T-helper 17 cell (primary cell): ENCODE measurements at places on chromosomes 12 and 14.

DNA sequence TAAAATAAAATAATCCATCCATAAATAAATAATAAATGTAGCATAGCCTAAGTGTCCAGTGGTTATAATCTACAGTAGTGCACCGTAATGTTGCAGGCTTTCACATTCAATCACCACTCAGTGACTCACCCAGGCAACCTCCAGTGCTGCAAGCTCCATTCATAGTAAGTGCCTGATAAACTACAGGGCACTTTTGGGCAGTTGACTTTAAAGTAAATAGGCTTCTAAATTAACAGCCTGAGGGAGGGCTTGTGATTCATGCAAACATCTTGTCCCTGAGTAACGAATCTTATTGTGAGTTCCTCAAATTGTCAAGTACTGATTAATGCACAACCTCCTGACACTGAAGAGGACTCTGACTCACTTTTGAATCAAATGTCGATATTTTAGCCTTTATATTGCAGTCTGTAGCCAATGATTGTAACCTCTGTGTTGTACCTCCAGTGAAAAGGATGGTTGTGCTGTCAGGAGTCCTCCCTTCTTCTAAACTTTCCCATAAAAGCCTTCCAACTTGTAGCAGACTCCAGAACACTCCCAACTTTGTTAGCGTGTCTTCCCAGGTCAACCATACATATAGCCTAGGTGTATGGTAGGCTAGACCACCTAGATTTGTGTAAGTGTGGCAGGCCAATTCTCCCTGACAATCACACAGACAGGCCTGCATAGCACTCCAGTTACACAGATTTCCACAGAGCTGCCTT, 55.0 kb upstream of the BICD1 start:
- no peak for DNase-seq

DNA sequence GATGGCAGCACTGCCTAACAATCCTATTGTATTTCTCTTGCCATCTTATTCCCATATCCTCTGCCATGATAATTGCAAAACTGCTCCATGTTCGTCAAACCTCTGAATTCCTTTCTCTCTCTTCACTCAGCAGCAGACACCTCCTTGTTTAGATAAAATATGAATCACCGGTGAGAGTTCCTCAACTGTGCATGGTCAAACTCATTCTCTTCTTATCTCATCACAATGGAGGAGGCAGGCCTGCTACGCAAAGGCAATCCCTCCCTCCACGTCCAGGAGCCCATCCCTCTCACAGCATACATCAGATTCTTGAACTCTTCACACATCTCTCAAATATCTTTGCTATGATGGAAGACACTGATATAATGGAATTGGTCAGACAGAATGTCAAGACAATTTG, 90.1 kb upstream of the DAAM1 start:
- DNase-seq = no peak

DNA sequence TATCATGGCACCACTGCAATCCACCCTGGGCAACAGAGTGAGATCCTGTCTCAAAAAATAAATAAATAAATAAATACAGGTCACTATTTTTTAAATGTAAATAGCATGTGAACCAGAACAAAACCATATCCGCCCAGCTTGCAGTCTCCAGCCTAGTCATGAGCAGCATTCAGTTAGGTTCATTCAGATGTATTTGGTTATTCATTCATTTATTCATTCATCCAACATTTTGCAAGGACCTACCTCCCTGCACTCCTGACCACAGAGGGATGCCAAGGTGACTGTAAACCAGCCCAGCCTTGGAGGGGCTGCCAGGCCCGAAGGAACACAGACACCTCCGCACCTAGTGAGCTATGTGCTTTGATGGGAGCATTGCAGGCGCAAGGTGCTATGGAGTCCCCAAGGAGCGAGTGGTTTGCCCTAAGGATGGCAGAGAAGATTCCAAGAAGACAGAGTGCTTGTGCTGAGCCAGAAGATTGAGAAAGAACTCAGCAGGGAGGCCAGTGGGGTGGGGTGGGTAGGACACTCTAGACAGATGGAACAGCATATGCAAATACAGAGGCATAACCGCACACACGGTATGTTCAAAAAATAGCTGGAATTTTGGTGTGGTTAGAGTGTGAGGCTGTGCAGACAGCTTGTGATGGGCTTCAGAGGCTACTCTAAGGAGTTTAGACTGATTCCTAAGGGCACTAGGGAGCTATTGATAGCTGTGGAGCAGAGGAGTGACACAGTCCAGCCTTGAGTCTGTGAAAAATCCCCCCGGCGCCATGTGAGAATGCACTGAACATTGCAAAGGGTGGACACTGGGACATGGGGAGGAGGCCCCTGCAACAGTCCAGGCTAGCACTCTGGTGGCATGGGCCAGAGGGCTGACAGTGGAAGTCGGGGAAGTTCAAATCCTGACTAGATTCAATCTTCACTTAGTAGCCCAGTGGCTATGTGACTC, 11.7 kb downstream of the DTX1 start:
- no peak for DNase-seq

- DNase-seq = no peak
Measured at GRCh38 chr12:70982286-70982685, 61.7 kb upstream of the PTPRR start.

DNA sequence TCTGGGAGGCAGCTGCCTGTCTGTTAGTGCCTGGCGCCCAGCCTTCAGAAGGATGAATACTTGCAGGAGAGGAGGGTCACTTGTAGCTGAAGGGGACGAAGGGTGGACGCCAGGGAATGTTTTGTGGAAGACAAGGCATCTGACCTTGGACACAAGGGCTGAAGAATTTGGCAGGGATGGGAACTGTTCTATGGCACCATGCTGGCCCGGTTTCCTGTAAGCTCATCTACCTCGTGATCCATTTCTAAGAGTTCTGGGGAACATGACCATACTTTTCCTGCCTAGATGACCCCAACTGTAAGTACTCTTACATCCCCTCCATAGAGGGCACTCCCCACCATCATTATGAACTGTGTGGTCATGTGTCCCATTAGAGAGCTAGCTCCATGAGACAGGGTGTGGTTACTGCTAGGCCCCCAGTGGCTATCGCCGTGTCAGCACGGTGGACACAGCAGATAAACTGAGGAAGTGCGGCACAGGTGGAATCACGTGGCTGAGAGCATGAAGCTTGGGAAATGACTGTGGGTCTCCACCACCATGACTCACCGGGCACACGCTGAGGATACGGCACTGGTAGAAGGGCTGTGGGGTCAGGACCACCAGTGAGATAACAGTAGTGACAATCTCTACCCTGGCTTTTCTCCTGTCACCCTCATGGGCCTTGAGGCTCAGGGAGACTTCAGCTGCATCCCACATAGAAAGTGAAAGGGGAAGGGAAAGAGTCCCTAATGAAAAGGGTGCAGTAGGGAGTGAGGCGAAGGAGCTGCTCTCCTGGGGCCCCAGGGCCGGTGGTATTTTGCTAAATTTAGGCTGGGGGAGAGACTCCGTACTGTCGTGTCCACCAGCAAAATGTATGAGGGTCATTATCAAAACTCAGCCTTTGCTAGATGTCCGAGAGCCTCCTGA, 252.6 kb downstream of the FOXN3 start:
- no peak for DNase-seq

- DNase-seq = no peak
Measured at GRCh38 chr12:104544836-104545235, 88.1 kb downstream of the CHST11 start.

DNA sequence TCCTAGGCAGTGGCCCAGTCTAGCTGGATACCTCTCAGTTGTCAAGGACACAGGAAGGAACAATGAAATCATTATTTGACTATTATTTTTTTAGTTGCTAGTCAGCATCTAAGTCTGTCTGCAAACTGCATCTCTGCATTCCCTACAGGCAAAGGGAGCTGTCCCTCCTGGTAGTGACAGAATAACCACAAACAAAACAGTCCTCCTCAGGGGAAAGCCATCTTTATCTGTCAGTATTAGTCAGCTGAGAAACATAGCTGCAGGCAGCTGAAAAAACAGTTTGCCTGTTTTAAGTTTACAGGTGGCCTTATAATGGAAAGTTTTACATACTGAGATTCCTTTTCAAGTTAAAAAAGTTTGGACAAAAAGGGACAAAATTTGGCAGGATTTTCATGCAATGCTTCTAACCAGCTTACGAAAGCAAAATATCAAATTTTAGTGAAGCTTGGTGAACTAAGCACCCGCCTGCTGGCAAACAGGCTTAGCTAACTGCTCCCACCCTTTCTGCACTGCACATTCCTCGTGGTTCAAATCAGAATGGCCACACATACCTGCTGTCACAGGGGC, 29.5 kb downstream of the SLC25A21 start:
- no peak for DNase-seq

- DNase-seq = no peak
Measured at GRCh38 chr12:11980115-11980514, 90.6 kb upstream of the BCL2L14 start.
